Cerebellum (tissue), 4 donors: ENCODE measurements at places on chromosomes 4 and X. TPM values are rescaled to one million over a fixed set of nuclear protein-coding genes. Genes with fewer than 3 reads are reported as not detected.

GRCh38 chrX:150935467-150935866 lies 37.0 kb upstream of the CD99L2 start:
- DNase-seq: peak; percentile 45

GRCh38 chrX:1398431-1399340 lies 6.8 kb upstream of the SLC25A6 start:
- DNase-seq: peak; percentile 60

- no peak for DNase-seq
Measured at GRCh38 chr4:73676861-73677323, 56.7 kb upstream of the RASSF6 start.

GRCh38 chr4:60744767-60745166 lies 455.4 kb upstream of the ADGRL3 start:
- no peak for DNase-seq

DNA sequence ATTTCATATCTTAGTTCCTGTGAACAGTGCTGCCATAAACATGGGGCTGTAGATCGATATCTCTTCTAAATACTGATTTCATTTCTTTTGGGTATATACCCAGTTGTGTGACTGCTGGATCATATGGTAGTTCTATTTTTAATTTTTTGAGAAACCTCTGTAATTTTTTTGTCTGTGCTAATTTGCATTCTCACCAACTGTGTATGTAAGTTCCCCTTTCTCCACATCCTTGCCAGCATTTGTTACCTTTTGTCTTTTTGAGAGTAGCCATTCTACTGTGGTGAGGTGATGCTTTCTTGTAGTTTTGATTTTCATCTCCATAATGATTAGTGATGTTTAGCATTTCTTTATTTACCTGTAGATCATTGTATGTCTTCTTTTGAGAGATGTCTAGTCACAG lies 2086.5 kb upstream of the TENM3 start:
- DNase-seq: no peak

Gene CAPN6
- 0.54 TPM for total RNA-seq

Gene VCX2
- not detected for total RNA-seq

Gene AMTN
- total RNA-seq: not detected

Gene IGSF1
- total RNA-seq: 1.7 TPM

Gene MTCP1
- total RNA-seq: 7.4 TPM

Gene PAGE5
- not detected for total RNA-seq
